ENCODE measurements at places on chromosomes 1 and 21. TPM values are rescaled to one million over a fixed set of nuclear protein-coding genes. Genes with fewer than 3 reads are reported as not detected.

DNA sequence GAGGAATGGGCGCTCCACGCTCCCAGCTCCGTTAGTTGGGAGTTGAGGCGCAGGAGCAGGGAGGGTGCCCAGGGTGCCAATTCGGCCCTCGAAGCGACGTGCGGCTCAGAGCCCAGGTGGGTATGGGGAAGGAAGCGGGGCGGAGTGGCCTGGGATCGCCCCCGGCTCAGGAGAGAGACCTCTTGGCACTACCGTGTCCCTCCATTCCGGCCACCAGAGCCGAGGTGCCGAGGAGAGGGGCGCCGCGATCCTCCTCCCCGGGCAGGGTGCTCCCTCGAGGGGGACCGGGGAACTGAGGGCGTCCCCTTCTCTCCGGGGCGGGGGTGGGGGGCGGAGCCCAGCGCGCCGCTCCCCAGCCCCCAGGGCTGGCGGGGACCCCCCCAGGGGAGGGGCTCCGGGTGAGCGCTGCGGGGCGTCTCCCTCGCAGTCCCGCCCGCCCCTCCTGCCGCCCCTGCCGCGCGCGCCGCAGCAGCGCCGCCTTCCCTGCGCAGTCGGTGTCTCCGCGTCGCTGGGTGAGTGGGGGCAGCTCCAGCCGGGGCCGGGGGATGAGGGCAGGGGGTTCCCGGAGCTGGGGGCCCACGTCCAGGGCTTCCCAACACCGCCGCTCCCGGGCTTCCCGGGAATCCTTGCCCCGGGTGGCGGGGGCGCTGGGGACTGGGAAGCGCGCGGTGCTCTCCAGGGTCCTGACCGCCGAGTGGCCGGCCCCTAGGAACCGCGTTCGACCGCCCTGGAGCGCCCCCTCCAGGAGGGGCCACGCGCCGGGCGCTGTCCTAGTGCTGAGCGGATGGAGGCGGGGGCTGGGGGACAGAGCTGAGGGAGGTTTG lies at the start of gene HPCA:
Gene HPCA (plus strand): TSS at position 488 of the 824 bp plus-strand sequence. CDS start 2,408 bp downstream, outside the sequence.
- peak; percentile 67 for DNase-seq

- DNase-seq, result no peak
Measured at GRCh38 chr1:23430803-23431202, 6.3 kb upstream of the TCEA3 start.

Gene TMEM200B
- 14.8 TPM for total RNA-seq

Gene RPL5
- 920 TPM for total RNA-seq

Gene LRRC39
- not detected for total RNA-seq

- DNase-seq, result peak; percentile 34
Measured at GRCh38 chr1:160953030-160953429, 1.6 kb downstream of the ITLN2 start.

GRCh38 chr1:6100861-6101783 lies 55.4 kb downstream of the KCNAB2 start:
- DNase-seq, result no peak

DNA sequence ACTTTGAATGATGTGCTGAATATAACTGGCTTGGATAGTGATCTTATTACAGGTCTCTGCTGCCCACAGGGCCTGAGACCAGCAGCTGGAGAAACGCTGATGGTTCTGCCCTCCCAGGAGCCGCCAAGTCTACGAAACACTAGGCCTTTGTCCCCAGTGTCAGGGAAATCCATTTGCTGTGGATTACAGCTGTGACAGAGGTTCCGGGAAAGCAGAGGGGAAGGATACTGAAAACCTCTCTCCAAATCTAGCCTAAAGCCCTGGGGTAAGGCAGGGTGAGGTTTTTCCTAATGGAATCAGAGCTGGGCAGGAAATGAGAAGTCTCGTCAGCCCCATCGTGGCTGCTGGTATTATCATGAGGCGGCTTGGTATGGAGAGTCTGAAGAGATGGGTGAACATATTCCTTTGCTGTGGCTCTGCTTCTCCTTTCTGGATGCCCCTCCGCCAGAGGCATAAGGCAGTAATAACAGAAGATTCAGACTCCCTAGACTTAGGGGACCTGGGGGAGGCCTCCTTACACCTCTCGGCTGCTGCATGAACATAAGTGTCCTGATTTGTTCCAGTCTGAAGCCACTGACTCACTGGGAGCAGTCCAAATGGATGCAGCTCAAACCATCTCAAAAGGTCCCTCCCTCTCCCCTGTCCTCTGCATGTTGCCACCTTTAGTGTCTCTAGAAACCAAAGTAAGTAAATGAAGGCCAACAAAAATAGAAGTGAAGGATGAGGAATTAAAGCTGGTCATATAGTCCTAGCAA lies 48.1 kb downstream of the PHC2 start:
- no peak for DNase-seq

Gene CNTN2
- total RNA-seq, result not detected

Gene ZNF683
- not detected for total RNA-seq

GRCh38 chr1:156624814-156625435 lies 5.7 kb downstream of the HAPLN2 start:
- no peak for DNase-seq

DNA sequence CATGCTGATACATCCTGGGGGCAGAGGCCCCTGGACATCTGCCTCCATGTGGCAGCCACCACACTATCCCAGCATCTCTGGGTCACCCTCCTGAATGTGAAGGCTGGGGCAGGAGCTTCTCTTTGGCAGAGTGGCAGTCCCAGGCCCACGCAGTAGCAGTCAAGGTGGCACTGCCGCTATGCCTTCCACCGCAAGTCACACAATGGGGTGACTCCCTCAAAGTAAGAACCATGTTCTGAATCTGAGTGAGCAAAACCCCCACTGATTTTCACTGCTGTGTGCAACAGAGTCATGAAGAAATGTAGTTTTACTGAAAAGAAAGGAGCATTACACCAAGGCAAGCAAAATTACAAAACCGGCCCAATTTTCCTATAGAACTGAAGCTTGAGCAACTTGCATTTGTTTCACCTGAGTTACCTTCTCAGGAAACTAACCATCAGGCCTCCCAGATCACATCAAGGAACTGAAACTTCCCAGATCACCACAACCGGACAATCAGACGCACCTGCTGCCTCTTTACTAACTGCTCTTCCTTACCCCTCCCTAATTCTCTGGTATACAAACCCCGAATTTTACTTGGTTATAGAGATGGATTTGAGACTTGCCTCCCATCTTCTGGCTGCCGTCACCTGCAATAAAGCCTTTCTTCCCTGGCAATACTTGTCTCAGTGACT lies 102.6 kb downstream of the PCP4 start:
- DNase-seq, result no peak

GRCh38 chr1:19336543-19336942 lies 24.4 kb downstream of the SLC66A1 start:
- no peak for DNase-seq

DNA sequence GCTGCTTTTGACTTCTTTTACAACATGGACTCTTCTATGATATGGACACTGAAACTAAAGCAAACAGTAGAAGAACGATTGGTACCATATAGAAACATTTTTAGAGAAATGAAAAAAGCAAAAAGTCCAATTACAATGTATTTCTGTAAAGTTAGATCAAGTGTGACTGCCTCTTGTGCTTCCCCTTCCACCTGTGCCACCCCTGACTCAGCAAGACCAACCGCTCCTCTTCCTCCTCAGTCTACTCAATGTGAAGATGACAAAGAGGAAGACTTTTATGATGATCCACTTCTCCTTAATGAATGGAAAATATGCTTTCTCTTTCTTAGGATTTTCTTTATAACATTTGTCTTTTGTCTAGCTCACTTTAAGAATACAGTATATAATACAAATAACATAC lies 66.9 kb downstream of the PHTF1 start:
- DNase-seq, result no peak

DNA sequence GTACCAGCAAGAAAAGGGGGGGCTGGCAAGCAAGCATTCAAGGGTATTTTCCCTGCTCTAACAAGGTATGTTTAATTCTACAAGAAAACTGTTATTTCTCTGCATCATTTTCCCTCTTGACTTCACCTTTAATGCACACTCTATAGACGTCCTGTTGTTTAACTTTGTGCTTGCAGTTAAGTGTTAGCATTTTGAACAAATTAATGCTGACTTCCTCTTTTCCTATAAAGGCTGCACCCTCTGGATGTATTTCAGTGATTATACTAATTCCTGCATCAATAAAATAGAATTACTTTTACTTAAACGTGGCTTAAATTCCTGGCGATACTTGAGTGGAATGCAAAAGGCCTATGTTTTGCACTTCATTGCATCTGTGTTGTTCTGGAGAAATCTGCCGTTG lies 183.3 kb downstream of the KCNJ6 start:
- DNase-seq, result no peak

- DNase-seq, result peak; percentile 90
Measured at GRCh38 chr21:35933466-35933865, 126.9 kb downstream of the SETD4 start.

Gene UAP1
- 108 TPM for total RNA-seq

Gene WNT3A
- not detected for total RNA-seq

DNA sequence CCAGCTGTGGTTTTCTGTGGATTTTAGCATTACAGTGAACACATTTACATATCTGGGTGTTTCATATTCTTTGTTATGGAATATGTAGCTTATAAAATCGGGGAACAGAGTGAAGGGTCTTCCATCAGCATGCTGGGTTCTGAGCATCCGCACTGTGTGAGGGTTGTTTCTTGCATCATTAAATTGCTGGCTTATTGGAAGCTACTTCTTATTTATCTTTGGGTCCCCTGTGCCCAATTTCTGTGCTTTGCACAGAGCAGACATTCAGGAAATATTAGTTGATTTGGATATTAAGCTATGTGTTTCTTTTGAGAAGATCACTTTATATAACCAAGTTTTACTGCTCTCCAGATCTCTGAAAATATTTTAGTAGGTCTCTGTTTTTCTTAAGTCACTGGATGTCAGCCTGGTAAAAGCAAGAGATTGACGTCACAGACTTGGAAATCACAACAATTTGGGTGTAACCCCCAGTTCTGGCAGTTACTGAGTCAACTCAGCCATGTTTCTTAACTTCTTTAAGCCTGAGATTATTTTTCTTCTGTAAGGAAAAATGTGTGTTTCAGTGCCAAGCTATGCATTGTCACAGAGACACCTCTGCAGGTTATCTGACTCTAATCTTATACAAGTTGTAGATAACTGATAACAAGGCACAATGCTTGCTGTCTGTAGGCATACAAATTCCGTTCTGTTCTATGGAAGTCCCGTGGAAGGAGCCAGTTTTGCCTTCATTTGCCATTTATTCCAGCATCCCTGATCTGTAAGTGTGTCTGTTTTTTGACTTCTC lies 258.3 kb upstream of the KAZN start:
- peak; percentile 22 for DNase-seq

GRCh38 chr1:240404286-240404685 lies 207.7 kb downstream of the GREM2 start:
- DNase-seq, result no peak

DNA sequence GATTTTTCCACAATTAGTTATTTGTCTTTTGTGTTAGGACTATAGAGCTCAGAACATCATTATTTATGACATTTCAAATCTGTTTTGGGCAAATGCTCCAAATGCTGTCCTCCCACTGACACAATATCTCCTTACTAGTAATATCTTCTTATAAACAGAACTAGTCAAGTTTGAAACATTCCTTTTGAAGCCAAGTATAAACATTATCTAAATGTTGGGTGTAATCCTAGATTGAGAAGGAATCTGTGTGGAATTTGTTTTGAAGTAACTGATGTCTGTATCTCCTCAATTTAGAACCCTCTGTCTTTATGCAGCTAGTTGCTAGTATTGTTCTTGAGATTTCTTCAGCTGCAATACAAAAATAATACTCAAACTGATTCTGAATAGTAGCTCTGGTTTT lies 28.5 kb upstream of the PAXBP1 start:
- peak; percentile 38 for DNase-seq

DNA sequence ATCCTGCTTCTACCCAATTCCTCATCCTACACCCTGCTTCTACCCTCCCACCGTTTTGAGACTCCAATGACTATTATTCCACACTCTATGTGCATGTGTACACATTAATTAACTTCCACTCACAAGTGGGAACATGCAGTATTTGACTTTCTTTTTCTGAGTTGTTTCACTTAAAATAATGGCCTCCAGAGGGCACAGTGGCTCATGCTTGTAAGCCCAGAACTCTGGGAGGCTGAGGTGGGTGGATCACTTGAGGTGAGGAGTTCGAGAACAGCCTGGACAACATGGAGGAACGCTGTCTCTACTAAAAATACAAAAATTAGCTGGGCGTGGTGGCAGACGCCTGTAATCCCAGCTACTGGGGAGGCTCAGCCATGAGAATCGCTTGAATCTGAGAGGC lies 464.8 kb downstream of the PTBP2 start:
- peak; percentile 14 for DNase-seq

Gene TRIM62
- total RNA-seq, result 3.9 TPM

GRCh38 chr1:194809665-194810064 lies 1623.3 kb upstream of the B3GALT2 start:
- no peak for DNase-seq

Gene FCRL5
- total RNA-seq, result not detected

- peak; percentile 62 for DNase-seq
Measured at GRCh38 chr21:36125512-36126207, 9.2 kb upstream of the CBR3 start.

Gene SLC16A4
- 73.4 TPM for total RNA-seq

DNA sequence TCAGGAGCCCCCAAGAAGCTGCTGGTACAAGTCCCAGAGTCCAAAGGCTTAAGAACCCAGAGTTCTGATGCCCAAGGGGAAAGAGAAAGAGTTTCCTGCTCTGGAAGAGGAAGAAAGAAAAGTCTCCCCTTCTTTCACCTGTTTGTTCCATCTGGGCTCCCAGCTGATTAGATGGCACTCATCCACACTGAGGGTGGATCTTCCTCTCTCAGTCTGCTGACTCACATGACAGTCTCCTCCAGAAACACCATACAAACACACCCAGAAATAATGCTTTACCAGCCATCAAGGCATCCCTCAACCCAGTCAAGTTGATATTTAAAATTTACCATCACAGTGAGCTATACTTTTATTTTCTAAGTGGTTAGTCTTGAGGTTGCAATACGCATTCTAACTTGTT lies 257.9 kb downstream of the PAPPA2 start:
- no peak for DNase-seq

Gene GART
- total RNA-seq, result 109 TPM

DNA sequence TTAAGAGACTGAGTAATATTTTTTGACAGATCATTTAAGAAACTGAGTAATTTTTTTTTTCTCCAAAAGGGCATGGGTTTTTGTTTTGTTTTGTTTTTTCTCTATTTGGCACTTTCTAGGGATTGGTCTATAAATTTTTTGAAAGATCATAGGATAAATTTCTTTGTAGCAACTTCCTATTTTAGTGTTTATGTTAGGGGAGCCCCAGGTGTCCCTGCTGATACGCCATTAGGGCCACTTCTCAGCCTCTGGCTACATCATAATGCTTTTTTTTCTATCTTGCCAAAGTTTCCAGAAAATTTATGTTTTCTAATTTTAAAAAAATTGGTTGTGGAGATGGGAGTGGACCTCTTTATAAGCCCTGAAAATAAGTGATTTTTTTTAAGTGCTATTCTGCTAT lies 2.6 kb downstream of the GABPA start:
- DNase-seq, result no peak

Measured in fibroblast of villous mesenchyme (primary cell).